Vagina (tissue), 2 donors: ENCODE measurements at places on chromosomes 2 and 18.

GRCh38 chr2:186294248-186294888 lies 191.7 kb upstream of the ZC3H15 start:
- no peak for DNase-seq

DNA sequence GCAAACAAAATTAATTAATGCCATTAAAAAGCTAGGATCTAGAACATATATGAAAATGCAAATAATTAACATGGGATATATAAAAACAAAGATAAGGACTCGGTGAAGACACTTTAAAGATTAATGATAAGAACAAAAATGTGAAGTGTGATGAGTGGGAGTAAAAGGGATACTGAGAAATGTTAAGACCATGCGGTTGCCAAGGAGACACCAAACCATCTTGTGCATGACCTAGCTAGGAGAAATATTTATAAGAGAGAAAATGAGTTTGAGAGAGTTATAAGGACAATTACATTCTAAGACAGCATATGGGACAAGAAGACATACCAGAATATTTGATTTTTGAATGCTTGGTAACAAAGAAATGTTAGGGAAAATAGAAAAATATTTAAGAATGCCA lies 25.4 kb upstream of the MAP2 start:
- DNase-seq, result no peak

- DNase-seq, result no peak
Measured at GRCh38 chr2:234378440-234378839, 118.4 kb downstream of the ARL4C start.

GRCh38 chr18:23126376-23127056 lies 8.8 kb upstream of the CABLES1 start:
- DNase-seq, result no peak

DNA sequence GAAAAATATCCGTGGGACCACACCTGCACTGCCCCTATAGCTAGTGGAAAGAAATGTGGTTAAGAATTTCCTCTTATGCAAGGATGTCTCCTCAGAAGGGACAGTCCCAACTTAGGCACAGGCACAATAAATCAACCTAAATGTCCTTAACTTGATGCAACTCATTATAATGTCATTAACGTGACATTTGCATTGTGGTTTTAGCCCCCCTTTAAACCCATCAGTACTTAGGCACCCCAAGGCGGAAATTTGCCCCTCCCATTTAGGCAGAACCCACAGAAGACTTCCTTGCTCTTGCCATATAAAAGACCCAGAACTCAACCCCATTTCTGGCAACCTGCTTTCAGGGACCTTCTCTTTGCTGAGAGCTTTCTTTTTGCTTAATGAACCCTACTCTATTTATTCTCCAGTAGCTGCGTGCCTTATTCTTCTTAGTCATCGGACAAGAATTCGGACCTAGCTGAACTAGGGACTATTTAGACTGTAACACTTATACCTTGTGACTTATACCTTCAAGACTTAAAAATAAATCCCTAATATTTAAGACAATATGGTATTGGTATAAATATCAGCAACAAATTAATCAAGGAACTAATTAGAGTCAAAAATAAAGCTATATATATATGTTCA lies 1281.6 kb upstream of the TMEFF2 start:
- no peak for DNase-seq
